ENCODE measurements at places on chromosomes 11 and 22.

- no peak for DNase-seq
These were observed 51.4 kb upstream of the DDI1 start for GRCh38 chr11:103985041-103985440.

GRCh38 chr11:102553835-102554282 lies 23.3 kb upstream of the MMP7 start:
- DNase-seq: no peak

DNA sequence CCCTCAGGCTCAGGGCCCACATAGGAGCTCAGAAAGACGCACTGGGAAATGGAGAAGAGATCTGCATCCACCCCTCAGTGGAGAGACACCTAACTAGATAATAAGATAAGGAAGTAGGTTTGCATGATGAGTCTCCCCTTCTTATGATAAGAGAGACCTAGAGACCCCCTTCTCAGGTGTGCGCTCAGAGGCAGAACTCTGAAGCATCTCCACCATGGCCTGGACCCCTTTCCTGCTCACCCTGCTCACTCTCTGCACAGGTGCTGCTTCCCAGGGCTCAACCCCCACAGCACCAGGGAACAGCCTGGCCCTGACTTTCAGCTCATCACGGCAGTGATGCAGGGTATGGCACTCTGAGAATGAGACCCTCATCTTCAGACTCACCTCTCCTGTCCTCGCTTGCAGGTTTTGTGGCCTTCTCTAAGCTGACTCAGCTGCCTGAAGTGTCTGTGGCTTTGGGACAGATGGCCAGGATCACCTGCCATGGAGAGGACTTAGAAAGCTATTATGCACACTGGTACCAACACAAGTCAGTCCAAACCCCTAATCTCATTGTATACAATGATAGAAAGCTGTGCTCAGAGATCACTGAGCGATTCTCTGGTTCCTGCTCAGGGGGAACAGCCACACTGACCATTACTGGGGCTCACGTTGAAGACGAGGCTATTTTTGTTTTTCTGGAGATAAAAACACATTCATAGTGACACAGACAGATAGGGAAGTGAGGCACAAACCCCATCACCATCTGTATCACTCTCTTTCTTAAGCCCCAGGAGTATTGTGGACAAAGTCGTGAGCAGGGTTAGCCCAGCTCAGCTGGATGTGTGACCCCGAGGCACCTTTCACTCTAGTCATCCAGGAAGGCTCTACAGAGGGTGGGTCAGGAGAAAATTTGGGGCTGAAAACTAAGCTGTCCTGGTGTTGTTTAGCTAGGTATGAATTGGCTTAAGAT lies 29.7 kb upstream of the IGLL5 start:
- DNase-seq: no peak

DNA sequence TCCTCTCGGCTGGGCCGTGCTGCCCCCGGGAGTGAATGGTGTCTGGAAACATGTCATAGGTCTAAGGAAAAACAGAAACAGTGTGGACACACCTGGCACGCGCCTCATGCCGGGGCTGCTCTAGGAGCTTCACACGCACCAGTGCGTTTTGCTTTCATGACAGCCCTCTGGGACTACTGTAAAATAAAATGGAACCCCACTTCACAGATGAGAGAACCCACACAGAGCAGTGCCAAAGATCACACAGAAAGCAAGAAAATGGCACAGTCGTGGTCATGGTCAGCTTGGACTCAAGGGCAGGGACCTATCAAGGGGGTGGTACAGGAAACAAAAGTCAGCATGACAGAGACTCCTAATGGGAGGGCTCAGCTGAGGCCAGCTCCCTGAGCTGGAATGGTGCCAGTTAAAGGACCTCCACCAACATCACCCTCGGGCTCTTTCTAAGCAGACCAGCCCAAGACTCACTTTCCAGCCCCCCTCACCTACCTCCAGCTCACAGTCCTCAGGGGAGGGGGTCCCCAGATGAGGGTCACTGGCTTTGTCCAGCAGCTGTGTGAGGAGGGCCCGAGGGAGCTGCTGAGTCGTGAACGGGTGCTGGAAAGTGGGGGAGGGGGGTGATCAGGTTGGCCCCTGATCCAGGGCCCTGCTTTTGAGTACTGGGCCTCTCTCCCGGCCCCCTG lies 3.3 kb downstream of the MAP4K2 start:
- no peak for DNase-seq

DNA sequence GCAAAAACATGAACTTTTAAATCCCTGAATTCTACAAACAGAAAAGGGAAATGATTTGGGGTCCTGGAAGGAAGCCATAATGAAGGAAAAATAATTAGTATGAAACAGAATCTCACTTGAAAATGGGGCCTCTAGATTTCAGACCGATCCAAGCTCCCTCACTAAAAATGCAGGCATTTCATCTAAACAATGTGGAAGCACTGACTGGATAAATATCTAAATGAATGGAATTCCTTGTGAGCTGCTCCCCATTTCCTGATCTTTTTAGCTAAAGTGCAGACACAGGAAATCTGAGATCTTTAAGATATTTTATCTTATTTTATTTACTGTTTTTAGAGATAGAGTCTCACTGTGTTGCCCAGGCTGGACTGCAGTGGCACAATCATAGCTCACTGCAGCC lies 1255.8 kb downstream of the LRRC4C start:
- DNase-seq: no peak
